ENCODE measurements at places on chromosomes 7 and 10.

DNA sequence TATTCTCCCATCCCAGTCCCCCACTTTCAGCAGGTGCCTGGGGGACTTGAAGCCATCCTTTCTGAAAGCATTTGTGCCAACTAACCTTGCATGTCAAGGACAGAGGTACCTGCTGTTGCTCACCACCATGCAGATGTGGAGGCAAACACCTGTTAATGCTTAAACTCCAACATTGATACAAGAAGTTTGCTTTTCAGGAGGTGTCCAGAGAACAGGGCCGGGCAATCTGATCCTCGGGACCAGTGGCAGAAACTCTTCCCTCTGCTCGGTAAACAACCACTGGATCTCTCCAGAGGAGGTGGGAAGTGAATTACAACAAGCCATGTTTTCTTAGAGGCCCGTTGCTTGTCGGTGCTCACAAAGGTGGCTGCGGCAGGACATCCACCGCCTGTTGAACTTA, 54.7 kb downstream of the FGFR2 start:
- no peak for DNase-seq

DNA sequence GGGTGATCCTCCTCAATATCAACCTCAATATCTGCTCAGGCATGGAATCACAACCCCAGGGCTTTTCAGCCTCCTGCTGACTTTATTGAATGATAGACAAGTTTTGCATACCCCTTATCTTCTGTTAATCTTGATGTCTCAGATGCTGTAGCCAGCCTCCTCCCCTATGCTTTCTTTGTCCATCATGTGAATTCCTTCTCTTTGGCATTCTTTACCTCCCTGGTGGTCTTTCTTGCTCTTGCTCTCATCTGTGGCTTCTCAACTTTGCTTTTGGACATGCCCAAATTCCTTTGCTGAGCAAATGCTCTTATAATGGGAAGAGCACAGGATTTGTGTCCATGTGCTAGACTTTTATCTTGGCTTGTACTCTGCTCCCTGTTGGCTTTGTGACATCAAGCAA, 73.4 kb upstream of the FAM13C start:
- DNase-seq, result no peak

GRCh38 chr10:10644008-10644646, 373.5 kb upstream of the CELF2 start:
- no peak for DNase-seq

DNA sequence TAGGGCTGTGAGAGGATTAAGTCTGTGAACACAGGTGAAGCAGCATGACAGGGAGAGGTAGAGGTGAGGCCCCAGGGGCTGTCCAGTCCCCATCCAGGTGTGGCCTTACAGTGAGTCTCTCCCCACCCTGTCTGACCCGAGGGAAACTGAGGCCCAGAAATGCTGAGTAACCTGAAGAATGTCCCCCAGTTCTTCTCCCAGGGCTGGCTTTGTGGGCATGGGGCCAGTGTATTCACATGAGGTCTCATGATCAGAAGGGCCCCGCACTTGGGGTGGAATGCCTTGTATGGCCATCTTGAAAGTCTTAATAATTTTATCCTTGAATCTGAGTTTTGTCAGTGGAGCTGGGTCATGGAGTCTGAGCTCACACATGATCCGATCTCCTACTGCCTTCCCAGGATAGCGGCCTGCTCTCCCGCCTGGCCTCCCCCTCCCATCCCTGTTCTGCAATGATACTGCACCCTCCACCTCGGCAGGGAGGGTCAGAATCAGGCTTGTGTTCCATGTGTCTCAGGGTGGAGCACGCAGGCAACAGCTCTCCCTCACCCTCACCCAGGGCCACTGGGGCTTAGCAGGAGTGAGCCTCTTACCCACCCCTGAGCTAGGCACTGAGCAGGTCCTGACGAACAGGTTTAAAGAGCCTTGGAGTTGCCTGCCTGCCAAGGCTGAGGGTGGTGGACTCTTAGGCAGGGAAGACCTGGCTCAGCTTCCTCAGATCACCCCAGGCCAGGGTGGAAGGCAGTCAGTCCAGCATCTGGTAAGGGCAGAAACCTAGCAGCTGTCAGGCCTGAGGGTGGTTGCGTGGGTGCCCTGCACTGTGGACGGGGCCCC, 41.4 kb upstream of the NPFFR1 start:
- no peak for DNase-seq

- no peak for DNase-seq
Observed at GRCh38 chr10:14645239-14645960, 129.3 kb downstream of the FAM107B start.

DNA sequence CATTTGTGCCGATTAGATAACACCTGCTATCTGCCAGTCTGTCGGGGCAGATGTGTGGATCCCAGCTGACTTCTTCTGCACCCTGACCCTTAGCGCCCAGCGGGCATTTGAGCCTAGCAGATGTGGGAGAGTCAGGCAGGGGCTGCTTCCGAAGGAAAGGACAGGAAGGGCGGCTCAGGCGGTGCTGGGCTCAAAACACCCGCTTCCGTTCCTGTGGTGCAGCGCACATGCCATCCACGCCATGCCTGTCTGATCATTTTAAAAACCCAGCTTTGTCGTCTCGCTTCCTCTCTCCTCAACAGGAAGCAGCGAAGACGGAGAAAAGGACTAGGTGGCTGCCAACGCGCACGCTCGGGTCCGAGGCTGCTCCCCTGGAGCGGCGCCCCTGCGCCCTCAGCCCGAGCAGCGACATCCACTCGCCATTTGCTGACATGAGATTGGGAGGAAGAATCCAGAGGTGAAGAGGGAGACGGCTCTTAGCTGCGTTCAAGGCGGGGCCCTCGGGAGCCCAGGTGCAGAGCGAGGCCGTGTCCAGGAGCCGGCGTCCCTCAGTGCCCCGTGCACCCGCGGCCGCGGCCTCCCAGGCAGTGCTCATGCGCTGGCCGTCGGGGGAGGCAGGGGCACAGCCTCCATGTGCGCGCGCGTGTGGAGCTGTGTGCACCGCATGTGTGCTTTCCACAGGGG, 5.9 kb upstream of the BHLHA15 start:
- no peak for DNase-seq

DNA sequence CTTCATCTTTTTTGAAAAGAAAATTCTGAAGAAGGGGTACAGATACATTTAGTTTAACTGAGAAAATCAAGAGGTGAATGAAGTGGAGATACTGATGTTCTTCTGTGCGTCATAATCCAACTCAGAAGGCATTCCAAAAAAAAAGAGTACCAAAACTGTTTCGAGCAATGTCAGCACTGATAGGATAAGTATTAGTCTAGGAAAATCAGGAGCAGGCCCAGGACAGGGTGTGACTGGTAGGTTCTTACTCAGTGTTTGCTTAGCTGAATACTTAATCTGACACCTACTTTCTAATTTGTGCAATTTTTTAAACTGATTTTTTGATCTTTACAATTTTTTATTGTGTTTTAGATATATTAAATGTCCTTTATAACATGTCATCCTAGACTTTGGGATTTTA, 4.3 kb downstream of the BZW2 start:
- DNase-seq, result no peak

DNA sequence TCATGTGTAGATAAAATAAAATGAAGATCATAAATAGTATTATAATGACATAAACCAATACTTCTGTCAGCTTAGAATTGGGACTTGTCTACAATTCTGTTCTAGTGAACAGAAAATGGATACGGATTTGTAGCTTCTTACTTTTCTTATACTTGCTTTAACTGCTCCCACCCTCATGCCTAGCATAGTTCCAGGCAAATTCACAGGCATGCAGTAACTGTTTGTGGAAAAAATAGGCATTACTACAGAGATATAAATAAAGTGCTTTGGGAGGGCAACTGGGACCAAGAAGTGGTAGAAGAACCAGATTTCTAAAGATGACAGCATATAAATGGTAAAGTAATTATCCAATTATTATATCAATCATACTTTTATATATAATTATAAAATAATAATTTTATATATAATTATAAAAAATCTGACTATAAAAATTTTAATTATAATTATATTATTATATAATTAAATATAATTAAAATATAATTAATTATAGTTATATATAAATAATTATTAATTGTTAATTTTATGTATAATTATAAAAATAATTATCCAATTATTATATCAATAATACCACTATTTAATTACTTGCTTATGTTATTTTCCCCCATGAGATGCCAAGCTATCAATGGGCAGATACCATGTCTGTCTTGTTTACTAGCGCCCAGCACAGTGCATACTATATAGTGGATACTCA, 144.1 kb downstream of the NOC3L start:
- DNase-seq, result no peak

DNA sequence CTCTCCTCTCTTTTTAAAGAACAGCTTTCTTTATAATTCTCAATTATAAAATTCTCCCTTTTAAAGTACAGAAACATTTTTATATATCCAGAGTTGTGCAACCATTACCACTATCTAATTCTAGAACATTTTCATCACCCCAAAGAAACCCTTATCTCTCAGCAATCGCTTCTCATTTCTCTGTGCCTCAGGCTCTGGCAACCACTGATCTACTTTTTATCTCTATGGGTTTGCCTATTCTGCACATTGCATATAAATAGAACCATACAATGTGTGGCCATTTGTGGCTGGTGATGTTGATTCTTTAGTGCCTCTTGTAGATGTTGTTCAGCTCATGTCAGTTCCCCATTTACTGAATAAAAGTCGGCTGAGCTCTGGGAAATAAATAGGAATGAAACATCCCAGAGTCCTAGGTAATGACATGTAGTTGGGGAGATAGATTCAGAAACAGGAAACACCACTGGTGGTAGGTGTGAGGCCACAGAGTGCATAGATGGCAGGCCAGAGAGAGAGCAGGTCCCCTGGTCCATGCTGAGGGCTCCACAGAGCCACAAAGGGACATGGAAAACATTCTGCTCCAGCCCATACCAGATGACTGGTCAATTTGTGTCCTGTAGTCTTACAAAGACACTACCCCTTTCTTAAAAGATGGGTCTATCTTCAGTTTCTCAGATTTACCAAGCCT, 126.5 kb downstream of the PLPP4 start:
- no peak for DNase-seq

GRCh38 chr7:105877736-105878135, 1.3 kb upstream of the ATXN7L1 start:
- no peak for DNase-seq

GRCh38 chr7:110442381-110442837, 648.5 kb upstream of the LRRN3 start:
- no peak for DNase-seq
